ENCODE measurements at places on chromosomes 5 and 9.

- DNase-seq: no peak
These were observed 2.6 kb downstream of the GABRA1 start for GRCh38 chr5:161850491-161850890.

DNA sequence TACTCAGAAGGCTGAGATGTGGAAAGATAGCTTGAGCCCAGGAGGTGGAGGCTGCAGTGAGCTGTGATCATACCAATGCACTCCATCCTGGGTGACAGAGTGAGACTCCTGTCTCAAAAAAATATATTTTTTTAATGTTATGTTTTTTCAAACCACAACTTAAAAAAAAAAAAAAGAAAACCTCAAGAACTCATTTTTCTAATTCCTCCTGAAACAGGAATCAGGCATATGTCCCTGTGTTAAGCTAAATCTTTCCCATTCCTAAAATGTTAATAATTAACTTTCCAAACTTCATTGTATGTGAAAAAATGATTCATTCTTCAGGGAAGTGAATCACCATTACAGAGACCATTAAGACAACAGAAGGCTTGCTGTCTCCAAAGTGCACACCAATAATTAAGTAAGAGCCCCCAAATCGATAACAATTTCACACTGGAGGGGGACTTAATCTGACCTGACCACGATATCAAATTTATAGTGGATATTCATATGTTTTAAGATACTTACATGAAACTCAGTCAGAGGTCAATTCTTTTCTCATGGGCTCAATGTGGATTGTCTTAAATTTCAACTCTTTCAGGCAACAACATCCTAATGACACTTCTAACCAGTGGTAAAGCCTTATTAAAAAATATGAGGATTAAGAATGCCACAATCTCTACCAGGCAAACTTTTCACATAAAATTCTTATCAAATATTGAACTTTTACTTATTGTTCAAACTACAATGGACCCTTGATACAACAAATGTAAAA is 5.2 kb downstream of the CEMIP2 start:
- DNase-seq: no peak

GRCh38 chr5:32810804-32811203 is 99.7 kb downstream of the NPR3 start:
- no peak for DNase-seq

GRCh38 chr9:37921546-37922300 is 17.8 kb upstream of the SLC25A51 start:
- no peak for DNase-seq

GRCh38 chr5:40202814-40203440 is 476.8 kb upstream of the PTGER4 start:
- DNase-seq: no peak

- peak; percentile 66 for DNase-seq
These were observed 9.2 kb downstream of the EEIG1 start for GRCh38 chr9:127971357-127972235.
